ENCODE measurements at places on chromosomes 3 and 15.
A peak's percentile ranks its signal among the peaks of the same experiment; 100 is the strongest.

GRCh38 chr3:13509059-13509815 is 29.1 kb downstream of the HDAC11 start:
- H3K27ac ChIP-seq, result no peak overlapping the region
- H3K27me3 ChIP-seq, result peaks cover 3% of the 10 kb centered on the region
- H3K36me3 ChIP-seq, result no peaks in the 10 kb centered on the region
- DNase-seq, result no peak
- H3K4me1 ChIP-seq, result no peaks in the 10 kb centered on the region

- no peak overlapping the region for H3K4me3 ChIP-seq
- H3K27ac ChIP-seq, result no peak overlapping the region
- no peak for DNase-seq
- no peaks in the 10 kb centered on the region for H3K4me1 ChIP-seq
- no peaks in the 10 kb centered on the region for H3K36me3 ChIP-seq
Measured at GRCh38 chr15:40265355-40265754, 17.5 kb downstream of the ANKRD63 start.

DNA sequence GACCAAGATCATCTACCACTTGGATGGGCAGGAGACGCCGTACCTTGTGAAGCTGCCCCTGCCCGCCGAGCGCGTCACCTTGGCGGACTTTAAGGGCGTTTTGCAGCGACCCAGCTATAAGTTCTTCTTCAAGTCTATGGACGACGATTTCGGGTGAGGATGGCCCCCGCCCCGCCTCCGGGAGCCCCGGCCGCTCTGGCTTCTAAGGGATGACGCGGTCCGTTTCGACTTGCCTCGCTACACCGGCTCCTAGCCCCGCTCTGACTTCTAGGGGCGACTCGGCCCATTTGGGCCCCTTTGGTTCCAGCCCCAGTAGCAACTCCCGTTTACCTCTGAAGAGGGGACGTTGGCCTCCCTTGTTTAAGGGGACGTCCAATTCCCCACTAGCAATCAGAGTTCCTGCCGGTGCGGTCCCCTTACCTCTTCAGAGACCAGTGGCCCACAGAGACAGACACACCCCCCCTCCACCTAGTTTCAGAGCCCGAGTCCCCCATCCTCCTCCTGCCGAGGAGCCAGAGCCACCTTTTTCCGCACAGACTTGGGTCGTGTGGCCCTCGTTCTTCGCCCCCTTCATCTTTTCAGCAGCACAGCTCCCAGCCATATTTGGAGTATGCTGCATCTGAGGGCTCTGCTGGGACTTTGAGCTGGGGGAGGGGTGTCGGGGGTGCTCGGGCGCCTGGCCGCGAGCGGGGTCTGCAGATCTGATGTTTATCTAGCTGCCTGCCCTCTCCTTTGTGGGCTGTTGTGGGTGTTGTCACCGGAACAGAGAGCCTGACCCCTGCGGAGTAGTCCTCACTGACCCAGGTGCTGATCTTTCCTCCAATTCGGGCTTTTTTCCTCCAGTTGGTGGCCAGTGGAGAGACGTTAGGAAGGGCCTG is 706 bp downstream of the DVL3 start:
- peaks cover 20% of the 10 kb centered on the region for H3K4me1 ChIP-seq
- peaks cover 6% of the 10 kb centered on the region for H3K36me3 ChIP-seq
- DNase-seq, result peak; percentile 39
- peaks cover 5% of the 10 kb centered on the region for H3K27me3 ChIP-seq
- H3K27ac ChIP-seq, result peak overlapping the region; percentile 88

GRCh38 chr3:15171096-15171495 is 35.0 kb upstream of the CAPN7 start:
- no peak for DNase-seq
- H3K4me1 ChIP-seq, result peaks cover 4% of the 10 kb centered on the region
- H3K36me3 ChIP-seq, result no peaks in the 10 kb centered on the region
- H3K4me3 ChIP-seq, result no peak overlapping the region
- H3K27me3 ChIP-seq, result peaks cover 33% of the 10 kb centered on the region

- H3K27ac ChIP-seq, result no peak overlapping the region
- DNase-seq, result no peak
- H3K36me3 ChIP-seq, result no peaks in the 10 kb centered on the region
- H3K27me3 ChIP-seq, result peaks cover 12% of the 10 kb centered on the region
- H3K4me3 ChIP-seq, result no peak overlapping the region
Measured at GRCh38 chr15:80878242-80878866, 99.2 kb downstream of the CEMIP start.

GRCh38 chr15:93135997-93136397 is 47.0 kb upstream of the RGMA start:
- DNase-seq, result no peak
- H3K27ac ChIP-seq, result no peak overlapping the region
- H3K27me3 ChIP-seq, result peaks cover 2% of the 10 kb centered on the region
- no peaks in the 10 kb centered on the region for H3K36me3 ChIP-seq
- H3K4me3 ChIP-seq, result no peak overlapping the region

DNA sequence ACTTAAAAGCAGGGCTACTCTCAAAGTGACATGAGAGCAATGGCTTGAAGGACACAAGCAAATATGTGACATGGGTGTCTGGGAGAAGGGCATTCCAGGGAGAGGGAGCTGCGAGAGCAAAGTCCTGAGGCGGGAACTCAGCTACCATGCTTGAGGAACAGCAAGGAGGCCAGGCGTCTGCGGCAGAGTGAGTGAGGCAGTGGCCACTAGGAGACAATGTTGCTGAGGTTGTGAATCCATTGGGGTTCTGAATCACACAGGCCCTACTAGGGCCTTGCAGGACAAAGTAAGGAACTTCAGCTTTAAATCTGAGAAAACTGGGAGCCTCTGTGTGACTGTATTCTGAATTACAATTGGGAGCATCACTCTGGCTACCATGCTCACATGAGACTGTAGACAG is 94.1 kb upstream of the PRICKLE2 start:
- no peak for DNase-seq
- peaks cover 4% of the 10 kb centered on the region for H3K27me3 ChIP-seq
- H3K36me3 ChIP-seq, result no peaks in the 10 kb centered on the region
- H3K4me3 ChIP-seq, result no peak overlapping the region

GRCh38 chr3:81349816-81350340 is 411.6 kb downstream of the GBE1 start:
- no peak for DNase-seq
- H3K4me1 ChIP-seq, result no peaks in the 10 kb centered on the region
- no peaks in the 10 kb centered on the region for H3K27me3 ChIP-seq
- H3K36me3 ChIP-seq, result no peaks in the 10 kb centered on the region

DNA sequence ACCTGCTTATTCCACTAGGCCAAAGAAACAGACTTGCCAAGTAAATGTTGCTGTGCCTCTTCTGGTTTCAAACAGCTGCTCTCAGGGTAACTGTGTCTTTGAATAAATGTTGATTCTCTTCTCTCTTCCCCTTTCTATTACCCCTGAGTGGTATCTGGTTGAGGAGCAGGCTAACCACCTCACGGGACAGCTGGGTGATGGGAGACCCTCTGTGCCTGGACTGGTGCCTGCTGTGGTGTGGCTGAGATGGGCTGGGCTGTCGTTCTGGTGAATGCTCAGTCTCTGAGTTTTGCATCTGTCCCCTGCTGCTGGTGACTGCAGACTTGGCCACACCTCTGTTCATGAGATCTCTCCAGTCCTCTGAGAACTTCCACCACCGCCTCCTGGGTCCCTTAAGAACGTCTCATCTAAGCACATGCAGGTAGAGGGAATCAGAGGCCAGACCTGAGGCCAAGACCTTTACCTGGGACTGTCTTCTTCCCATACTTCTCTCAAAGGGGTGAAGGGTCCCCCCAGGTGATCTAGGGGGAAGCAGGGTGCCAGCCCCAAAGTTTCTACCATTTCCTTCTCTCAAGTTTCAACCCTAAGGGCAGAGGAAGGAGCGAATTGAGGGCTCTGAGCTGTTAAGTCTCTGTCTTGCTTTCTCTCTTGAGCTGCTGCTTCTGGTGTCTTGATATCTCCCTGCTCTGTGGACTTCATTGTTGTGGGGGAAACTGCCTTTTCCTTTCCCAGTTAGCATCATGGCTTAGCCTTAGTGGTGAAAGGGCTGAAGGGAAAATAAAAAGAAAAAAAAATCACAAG is 252.9 kb downstream of the EBLN2 start:
- H3K4me1 ChIP-seq, result no peaks in the 10 kb centered on the region
- peaks cover 2% of the 10 kb centered on the region for H3K27me3 ChIP-seq
- no peak overlapping the region for H3K4me3 ChIP-seq
- DNase-seq, result no peak
- no peak overlapping the region for H3K27ac ChIP-seq
- H3K36me3 ChIP-seq, result no peaks in the 10 kb centered on the region

DNA sequence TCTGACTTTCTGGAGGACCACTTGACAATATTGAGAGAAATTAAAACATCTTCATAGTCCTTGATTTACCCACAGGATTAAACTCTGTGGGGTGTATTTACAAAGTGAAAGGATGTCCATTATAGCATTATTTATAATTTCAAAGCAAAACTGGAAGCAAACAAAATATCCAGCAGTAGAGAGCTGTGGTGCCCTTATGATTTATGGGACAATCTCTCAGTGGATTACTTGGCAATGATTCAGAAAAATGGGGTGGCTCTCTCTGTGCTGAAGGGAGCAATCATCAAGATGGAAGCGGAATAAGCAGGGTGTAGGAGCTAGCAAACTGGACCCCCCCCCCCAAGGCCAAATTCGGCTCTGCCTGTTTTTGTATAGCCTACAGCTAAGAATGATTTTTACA is 9.0 kb downstream of the PPCDC start:
- H3K4me3 ChIP-seq, result no peak overlapping the region
- H3K4me1 ChIP-seq, result peaks cover 48% of the 10 kb centered on the region
- H3K27me3 ChIP-seq, result no peaks in the 10 kb centered on the region
- H3K27ac ChIP-seq, result no peak overlapping the region
- peaks cover 24% of the 10 kb centered on the region for H3K36me3 ChIP-seq
- DNase-seq, result no peak

GRCh38 chr15:60525341-60526039 is 46.5 kb upstream of the ICE2 start:
- no peak overlapping the region for H3K4me3 ChIP-seq
- no peaks in the 10 kb centered on the region for H3K27me3 ChIP-seq
- H3K27ac ChIP-seq, result peak overlapping the region; percentile 18
- no peak for DNase-seq
- peaks cover 37% of the 10 kb centered on the region for H3K36me3 ChIP-seq

- H3K36me3 ChIP-seq, result peaks cover 9% of the 10 kb centered on the region
- no peak for DNase-seq
- H3K4me1 ChIP-seq, result peaks cover 16% of the 10 kb centered on the region
- no peak overlapping the region for H3K27ac ChIP-seq
- no peaks in the 10 kb centered on the region for H3K27me3 ChIP-seq
Measured at GRCh38 chr3:73056014-73056844, 5.2 kb upstream of the EBLN2 start.

GRCh38 chr3:72266016-72266370 is 481.0 kb upstream of the PROK2 start:
- peak overlapping the region; percentile 58 for H3K27ac ChIP-seq
- H3K4me1 ChIP-seq, result peaks cover 51% of the 10 kb centered on the region
- no peak overlapping the region for H3K4me3 ChIP-seq
- H3K27me3 ChIP-seq, result no peaks in the 10 kb centered on the region
- peaks cover 2% of the 10 kb centered on the region for H3K36me3 ChIP-seq

GRCh38 chr15:62821384-62822131 is 221.0 kb upstream of the TPM1 start:
- no peak overlapping the region for H3K27ac ChIP-seq
- no peaks in the 10 kb centered on the region for H3K36me3 ChIP-seq
- no peak for DNase-seq
- no peak overlapping the region for H3K4me3 ChIP-seq
- no peaks in the 10 kb centered on the region for H3K4me1 ChIP-seq
